ENCODE measurements at places on chromosomes 5 and 9.

- no peak for DNase-seq
These were observed 77.3 kb upstream of the SLC1A3 start for GRCh38 chr5:36529142-36529541.

GRCh38 chr9:136673088-136673974, 10.6 kb downstream of the EGFL7 start:
- DNase-seq: no peak

GRCh38 chr5:151630088-151630487, 39.0 kb upstream of the FAT2 start:
- no peak for DNase-seq

- DNase-seq: no peak
These were observed 113.8 kb downstream of the RPS23 start for GRCh38 chr5:82164176-82164976.

Data from stimulated activated CD4-positive, alpha-beta T cell treated with anti-CD3 and anti-CD28 coated beads, Interleukin-4, amount 100 ng/mL, for 24 hours (primary cell).